ENCODE measurements at places on chromosomes 3 and 15.

DNA sequence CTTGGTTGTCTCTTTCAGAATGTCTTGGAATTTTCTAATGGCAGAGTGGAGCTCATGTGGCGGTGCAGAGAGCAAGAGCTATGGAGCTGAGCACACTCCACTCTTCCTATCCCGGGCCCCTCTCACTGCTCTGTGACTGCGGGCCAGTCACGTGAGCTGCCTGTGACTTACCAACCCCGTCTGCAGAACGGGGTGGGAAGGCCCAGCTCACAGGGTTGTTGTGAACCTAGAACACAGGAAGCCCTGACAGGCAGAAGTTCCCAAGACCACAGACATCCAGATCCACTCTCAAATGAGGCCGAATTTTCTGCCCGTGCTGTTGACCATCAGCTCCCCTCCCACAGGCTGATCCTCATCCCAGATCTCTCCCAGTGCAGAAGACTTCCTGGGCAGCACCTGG is 35.5 kb upstream of the PLXNA1 start:
- DNase-seq = no peak

DNA sequence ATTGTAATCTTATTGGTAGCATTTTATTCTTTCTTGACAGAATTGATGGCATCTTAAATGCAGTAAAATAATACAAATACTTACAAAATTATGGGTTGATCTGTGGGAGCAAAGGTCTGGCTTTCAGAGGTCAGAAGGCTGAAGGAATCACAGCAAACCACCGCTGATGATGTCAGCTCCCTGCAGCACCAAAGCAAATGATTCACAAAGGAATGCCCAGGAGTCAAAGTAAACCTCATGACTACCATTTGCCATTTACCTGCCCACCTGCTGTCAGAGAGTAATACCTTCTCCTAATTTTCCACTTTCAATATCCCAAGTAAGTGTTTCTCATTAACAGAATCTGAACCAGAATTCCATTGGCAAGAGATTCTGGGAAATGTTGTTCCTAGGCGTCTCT is 46.1 kb downstream of the CPA3 start:
- no peak for DNase-seq

GRCh38 chr15:61410662-61411061 is 181.6 kb upstream of the RORA start:
- no peak for DNase-seq

DNA sequence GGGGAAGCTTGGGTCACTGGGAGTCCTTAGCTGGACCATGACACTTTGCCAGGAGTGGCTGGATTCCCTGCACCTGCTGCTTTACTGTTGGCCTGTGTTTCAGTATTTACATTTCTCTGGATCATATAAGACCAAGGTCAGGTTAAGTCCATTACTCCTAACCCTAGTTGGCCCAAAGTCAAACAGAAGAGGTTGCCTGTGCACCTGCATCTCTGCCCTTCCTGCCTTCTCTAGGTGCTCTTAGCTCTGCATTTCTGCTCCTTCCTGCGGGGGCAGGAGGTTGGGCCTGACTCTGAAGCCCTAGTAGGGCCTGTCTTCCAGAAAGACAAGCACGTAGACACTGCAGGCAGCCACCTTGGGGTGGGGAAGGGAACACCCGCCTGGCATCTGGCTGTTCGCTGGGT is 124.3 kb downstream of the RPLP1 start:
- no peak for DNase-seq

DNA sequence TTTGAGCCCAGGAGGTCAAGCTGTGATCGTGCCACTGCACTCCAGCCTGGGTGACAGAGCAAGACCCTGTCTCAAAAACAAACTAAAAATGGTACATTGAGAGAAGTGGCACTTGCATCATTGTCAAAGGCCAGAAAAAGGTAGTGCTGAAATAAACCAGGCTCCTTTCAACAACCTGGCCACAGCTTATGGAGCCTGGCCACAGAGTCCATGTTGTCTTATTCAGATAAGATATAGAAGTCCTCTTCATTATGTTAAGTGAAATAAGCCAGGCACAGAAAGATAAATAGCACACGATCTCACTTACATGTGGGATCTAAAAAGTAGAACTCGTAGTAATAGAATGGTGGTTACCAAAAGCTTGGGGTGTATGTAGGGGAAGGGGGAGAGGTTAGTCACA is 34.8 kb downstream of the EMC4 start:
- DNase-seq = no peak

- DNase-seq = no peak
These were observed 25.7 kb upstream of the WNT5A start for GRCh38 chr3:55512571-55513343.

DNA sequence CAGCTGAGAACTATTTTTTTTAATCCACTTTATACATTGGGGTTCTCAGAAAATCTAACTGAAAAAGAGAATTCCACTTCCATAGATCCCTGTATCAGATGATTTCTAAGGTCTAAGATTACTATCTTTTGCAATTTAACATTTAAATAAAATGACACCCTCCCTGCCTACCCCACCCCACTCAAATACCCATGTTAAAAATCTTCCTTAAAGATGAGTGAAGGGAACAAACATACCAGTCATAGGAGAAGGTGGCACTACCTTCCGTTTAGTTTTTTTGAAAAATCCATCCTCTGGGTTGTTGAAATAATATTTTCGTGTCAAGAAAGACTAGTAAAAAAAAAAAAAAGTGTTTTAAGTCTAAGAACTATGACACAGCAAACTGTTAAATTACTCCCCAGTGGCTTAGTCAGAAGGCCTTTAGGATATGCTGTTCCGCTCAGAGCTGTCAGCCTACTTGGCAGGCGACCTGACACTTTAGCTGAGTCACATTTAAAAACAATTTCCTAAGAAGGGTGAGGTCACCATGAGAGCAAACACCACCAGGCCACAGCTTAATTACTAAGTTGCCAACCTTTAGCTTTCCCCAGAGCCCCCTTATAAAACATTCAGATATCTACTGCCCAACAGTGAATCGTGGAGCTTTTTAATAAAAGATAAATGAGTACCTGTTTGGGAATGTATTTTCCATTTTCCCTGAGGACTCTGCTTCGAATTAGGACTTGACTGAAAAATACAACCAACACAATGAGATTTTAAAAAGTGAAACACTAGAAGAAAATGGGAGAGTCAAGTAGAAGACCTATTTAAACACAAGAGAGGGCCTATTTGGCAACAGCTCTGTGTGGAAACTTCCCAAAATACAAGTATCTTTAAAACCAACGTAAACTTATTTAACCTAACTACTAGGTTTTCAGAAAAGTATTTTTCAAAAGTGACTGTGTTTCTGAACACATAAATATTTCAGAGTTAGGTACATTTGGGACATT is 9.6 kb downstream of the EMC3 start:
- DNase-seq = no peak

- DNase-seq = no peak
These were observed 95.8 kb downstream of the FNDC3B start for GRCh38 chr3:172135185-172135584.

- DNase-seq = no peak
These were observed 427.0 kb upstream of the RARB start for GRCh38 chr3:25000971-25001591.

- no peak for DNase-seq
These were observed 24.8 kb downstream of the ANAPC13 start for GRCh38 chr3:134460965-134461364.

GRCh38 chr3:188818282-188818681 is 353.5 kb upstream of the TPRG1 start:
- DNase-seq = no peak

GRCh38 chr15:94375997-94376396 is 144.6 kb downstream of the MCTP2 start:
- no peak for DNase-seq

- no peak for DNase-seq
These were observed 664.0 kb upstream of the ADAMTS9 start for GRCh38 chr3:65351753-65352152.

- no peak for DNase-seq
These were observed 326.6 kb upstream of the ALCAM start for GRCh38 chr3:105040026-105040622.

GRCh38 chr3:12135029-12135657 is 23.6 kb downstream of the TIMP4 start:
- peak; percentile 49 for DNase-seq

DNA sequence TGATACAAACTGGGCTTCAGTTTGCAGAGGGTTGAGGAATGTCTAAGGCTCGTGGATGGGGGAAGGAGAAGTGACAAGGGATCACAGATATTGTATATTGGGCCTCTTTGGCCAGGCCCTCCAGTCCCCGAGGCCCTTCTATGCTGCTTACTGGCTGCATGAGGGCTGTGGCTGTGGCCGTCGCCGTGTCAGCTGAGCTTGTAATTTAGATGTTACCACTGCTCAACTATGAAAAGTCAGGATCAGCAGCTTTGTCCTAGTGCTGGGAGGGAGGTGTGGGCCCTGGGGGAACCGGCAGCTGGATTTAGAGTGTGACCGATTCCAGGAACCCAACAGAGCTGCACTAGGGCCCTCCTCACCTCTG is 51.6 kb downstream of the CACNA1D start:
- DNase-seq = no peak

- no peak for DNase-seq
These were observed 6.1 kb upstream of the WWTR1 start for GRCh38 chr3:149663966-149664365.

DNA sequence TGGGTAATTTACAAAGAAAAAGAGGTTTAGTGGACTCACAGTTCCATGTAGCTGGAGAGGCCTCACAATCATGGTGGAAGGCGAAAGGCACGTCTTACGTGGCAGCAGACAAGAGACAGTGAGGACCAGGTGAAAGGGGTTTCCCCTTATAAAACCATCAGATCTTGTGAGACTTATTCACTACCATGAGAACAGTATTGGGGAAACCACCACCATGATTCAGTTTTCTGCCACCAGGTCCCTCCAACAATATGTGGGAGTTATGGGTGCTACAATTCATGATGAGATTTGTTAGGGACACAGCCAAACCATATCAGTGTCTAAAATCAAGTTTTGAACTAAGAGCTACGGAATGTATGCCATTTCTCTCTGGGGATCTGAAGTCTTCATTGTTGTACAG is 354.8 kb upstream of the C2CD4B start:
- DNase-seq = no peak

DNA sequence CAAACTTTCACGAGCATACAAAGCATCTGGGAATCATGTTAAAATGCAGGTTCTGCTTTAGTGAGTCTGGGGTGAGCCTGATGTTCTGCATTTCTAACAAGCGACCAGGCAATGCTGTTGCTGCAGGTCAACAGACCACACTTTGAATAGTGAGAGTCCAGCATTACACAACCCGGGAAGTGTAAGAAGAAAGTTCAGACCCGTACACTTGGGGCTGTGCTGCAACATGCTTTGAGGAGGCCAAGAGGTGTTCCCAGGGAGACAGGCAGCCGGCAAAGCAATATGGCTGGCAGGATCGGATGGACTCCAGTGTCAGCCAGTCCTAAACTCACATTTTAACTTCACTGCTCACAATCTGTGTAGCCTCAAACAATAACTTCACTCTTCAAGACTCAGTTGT is 134.2 kb downstream of the LIPC start:
- DNase-seq = no peak

DNA sequence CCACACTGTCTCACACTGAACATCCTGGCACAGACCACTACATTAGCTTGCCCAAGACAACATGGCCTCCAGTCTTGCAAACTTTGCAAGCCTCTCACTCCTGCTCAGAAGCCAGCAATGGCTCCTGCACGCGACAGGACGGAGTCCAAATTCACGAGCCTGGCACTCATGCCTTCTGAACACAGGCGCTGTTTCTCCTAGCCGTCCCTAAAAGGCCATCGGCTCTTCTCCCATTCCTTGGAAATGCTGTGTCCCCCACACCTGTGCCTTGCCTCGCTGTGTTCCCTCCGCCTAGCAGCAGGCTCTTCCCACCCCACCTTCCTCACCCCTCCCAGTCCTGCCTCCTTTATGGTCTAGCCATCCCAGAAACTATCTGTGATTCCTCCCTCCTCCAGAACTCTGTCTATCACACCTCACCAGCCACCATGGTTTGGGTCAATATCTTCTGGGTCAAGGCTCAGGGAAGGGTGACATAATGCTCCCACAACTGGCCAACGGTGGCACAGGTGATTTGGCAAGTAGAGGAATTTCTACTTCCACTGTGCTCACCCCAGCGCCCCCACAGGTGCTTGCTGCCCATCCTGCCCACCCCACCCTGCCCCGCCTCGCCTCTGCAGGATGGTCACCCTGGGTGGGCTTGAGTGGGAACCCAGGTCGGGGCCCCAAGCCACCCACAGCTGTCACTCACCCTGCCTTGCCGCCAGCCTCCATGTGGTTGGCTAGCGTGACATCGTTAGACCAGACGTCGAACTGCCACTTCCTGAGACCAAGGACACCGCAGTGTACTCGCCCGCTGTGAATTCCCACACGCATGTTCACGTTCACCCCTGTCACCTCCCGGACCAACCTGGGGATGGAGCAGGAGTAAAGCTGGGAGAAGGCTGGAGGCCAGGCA is 120.7 kb downstream of the ADCY5 start:
- DNase-seq = no peak

DNA sequence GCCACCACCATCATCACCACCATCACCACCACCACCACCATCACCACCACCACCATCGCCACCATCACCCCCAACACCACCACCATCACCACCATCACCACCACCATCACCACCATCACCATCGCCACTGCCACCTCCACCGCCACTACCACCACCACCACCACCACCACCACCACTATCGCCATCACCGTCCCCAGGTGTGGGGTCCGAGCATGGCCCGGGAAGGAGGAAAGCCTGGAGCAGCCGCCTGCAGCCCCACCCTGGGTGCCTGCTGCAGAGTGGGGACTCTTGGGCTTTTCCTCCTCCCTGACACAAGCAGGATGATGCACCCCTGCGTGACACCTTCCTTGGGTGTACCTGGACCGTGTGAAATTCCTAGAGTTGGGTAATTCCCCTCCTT is 43.9 kb downstream of the MUC4 start:
- DNase-seq = no peak

GRCh38 chr3:184354754-184355153 is 6.7 kb downstream of the CLCN2 start:
- DNase-seq = no peak

DNA sequence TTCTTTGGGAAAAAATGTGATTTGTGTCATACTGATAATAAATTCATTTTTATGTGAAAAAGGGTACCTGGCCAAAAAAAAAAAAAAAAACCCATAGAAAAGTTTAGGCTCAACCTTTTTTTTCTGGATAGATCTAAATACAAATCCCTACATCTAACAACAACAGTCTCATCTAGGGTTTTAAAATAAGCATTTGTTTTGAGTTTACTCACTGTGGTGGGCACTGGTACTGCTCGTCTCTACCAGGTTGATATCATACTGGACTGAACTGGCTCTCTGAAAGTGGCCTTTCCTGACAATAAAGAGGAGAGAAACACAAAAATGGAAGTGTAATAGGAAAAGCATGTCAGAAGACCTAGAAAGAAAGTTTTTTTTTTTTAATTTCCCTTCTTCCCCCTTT is 52.0 kb downstream of the FBXO22 start:
- no peak for DNase-seq

DNA sequence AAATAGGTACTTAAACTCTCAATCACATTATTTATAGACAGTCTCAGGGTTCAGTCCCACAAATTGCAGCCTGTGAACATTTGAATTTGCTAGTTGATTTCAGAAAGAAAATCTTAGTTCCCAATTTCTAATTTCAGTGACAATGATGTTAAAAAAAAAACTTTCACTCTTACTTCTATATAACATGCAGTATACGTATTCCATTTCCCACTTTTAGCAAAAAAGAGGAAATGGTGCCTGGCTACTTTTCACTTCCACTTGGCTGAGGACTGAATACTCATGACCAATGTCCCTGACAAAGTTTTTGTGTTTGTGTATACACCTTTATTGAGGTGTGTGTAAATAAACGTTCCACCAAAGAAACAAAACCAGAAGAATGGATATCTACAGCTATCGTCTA is 32.1 kb upstream of the XCR1 start:
- DNase-seq = no peak

GRCh38 chr3:182118066-182118465 is 406.3 kb downstream of the SOX2 start:
- DNase-seq = no peak
